Head of caudate nucleus (tissue), 42 donors: ENCODE measurements at places on chromosomes 6 and 20.

DNA sequence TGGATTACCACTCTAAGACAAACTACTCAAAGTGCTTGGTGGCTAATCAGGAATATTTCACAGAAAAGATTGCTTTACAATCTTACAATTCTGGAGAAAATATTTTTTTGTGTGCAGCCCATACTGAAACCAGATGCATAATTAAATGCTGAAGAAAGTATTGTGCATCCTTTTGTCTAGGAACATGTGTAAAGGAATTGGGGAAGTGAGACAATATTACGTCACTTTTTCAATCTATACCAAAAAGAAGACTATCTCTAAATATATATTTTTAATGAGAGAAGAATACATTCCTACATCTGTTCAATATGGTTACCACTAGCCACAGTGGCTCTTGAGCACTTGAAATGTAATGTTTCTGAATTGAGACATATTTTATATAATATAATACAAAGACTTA, 992.5 kb upstream of the ADGRB3 start:
- DNase-seq: no peak

GRCh38 chr20:56758706-56759105, 129.6 kb downstream of the TFAP2C start:
- DNase-seq: no peak

GRCh38 chr6:56152611-56153010, 94.8 kb downstream of the COL21A1 start:
- no peak for DNase-seq

DNA sequence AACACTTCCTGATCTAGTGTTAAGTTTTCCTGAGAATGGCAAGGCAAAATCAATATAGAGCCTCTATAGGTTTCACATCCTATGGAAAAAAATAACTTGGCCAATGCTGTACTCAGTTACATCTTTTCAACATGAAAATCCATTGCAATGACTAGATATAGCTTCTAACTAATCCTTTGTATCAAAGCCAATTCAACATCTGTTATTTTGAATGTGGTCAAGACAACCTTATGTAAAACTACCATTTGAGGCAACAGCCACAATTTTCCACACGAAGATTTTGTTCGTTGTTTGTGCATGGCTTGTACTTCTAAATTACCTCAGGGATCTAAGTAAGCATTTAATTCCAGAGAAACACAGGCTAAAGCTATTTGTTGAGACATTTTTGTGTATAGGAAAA, 637.8 kb upstream of the EYS start:
- no peak for DNase-seq
